CD4-positive, CD25-positive, alpha-beta regulatory T cell (primary cell): ENCODE measurements at places on chromosomes 2 and 18. TPM values are rescaled to one million over a fixed set of nuclear protein-coding genes. Genes with fewer than 3 reads are reported as not detected.

DNA sequence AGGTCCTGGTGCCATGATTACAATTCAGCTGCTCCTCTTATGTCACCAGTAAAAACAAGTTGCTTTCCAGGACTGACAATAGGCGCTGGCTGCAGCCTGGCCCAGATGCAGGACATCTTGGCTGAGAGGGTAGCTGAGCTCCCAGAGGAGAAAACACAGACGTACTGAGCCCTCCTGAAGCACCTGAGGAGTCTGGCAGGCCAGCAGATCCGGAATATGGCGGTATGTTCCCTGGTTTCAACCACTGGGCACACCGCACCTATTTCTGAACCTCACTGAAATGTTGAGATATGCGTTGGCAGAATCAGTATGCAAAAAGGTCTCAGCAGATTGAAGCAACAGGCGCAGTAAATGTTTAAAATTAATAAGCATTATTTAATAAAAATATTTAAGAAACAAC lies 73.1 kb upstream of the BZW1 start:
- peaks cover 4% of the 10 kb centered on the region for H3K27me3 ChIP-seq
- no peaks in the 10 kb centered on the region for H3K4me1 ChIP-seq
- H3K27ac ChIP-seq: no peak overlapping the region
- no peak overlapping the region for H3K4me3 ChIP-seq

PLCL1 gene
- total RNA-seq: 37.8 TPM

SCYGR6 gene
- total RNA-seq: not detected

- no peaks in the 10 kb centered on the region for H3K36me3 ChIP-seq
- no peak overlapping the region for H3K27ac ChIP-seq
- no peaks in the 10 kb centered on the region for H3K4me1 ChIP-seq
Measured at GRCh38 chr2:8922431-8922830, 81.1 kb downstream of the MBOAT2 start.

DNA sequence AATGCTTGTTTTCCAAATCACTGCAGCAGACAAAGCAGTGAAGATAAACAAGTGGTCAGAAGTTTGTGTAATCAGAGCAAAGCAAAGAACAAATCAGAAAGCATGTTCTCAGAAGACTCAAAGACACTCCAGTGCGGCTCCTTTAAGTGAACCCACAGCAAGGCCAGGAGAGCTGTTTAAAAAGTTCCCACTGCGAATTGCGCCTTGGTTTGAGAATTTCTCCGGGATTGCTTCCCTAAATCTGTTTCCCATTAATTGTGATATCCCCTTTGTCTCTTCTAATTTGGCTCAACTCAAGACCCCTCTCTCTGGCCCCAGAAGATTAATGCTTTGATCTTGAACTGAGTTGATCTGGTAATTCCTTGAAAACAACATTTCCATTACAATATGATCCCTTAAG lies 122.4 kb upstream of the BCL2L11 start:
- peaks cover 24% of the 10 kb centered on the region for H3K27me3 ChIP-seq
- H3K4me1 ChIP-seq: peaks cover 11% of the 10 kb centered on the region
- no peaks in the 10 kb centered on the region for H3K36me3 ChIP-seq
- DNase-seq: no peak

GRCh38 chr2:241767464-241768250 lies 9.0 kb upstream of the GAL3ST2 start:
- no peak overlapping the region for H3K27ac ChIP-seq
- H3K27me3 ChIP-seq: no peaks in the 10 kb centered on the region
- H3K36me3 ChIP-seq: no peaks in the 10 kb centered on the region
- DNase-seq: no peak
- H3K4me1 ChIP-seq: peaks cover 9% of the 10 kb centered on the region
- no peak overlapping the region for H3K4me3 ChIP-seq

ALLC gene
- not detected for total RNA-seq

- no peak for DNase-seq
- H3K36me3 ChIP-seq: peaks cover 19% of the 10 kb centered on the region
- H3K4me3 ChIP-seq: no peak overlapping the region
- H3K4me1 ChIP-seq: no peaks in the 10 kb centered on the region
- H3K27ac ChIP-seq: no peak overlapping the region
- H3K27me3 ChIP-seq: no peaks in the 10 kb centered on the region
Measured at GRCh38 chr18:47877892-47878291, 52.6 kb downstream of the SMAD2 start.

ERFE gene
- not detected for total RNA-seq

DNA sequence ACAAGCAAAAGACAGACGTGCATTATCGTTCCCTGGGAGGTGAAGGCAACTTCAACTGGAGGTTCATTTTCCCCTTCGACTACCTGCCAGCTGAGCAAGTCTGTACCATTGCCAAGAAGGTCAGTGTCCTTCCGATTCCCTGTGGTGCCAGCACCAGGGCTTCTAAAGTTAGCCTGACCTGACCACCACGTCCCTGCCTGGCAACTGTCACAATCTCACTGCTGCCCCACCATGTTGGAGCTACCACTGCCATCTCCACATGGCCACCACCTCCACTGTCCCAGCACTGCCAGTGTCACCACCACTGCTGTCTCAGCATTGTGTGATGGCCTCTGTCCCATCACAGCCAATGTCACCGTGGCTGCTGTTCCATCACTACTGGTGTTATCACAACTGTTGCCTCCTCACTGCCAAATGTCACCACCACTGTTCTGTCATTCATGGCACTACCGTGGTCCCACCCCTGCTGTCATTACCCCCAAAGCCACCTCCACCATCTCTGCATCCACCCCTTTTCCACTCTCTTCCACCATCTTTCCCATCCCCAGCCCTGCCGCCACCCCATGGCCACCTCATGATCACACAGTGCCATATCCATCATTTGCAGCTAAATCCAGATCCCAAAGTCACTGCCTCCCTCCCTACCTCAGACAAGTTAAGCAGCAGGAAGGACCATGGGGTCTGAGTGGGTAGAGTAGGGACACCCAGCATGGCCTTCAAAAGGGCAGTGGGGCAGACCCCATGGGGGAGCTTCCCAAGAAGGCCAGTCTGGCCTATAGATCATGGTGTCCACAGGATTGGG lies 216.5 kb downstream of the DYSF start:
- no peaks in the 10 kb centered on the region for H3K36me3 ChIP-seq
- no peak overlapping the region for H3K27ac ChIP-seq
- no peak for DNase-seq
- H3K4me3 ChIP-seq: no peak overlapping the region
- H3K4me1 ChIP-seq: no peaks in the 10 kb centered on the region

ELOA2 gene
- not detected for total RNA-seq
